Kasumi-1 (cell line): ENCODE measurements at places on chromosomes 12 and 14.

GRCh38 chr12:106096376-106096775 is 42.4 kb downstream of the NUAK1 start:
- DNase-seq, result no peak

DNA sequence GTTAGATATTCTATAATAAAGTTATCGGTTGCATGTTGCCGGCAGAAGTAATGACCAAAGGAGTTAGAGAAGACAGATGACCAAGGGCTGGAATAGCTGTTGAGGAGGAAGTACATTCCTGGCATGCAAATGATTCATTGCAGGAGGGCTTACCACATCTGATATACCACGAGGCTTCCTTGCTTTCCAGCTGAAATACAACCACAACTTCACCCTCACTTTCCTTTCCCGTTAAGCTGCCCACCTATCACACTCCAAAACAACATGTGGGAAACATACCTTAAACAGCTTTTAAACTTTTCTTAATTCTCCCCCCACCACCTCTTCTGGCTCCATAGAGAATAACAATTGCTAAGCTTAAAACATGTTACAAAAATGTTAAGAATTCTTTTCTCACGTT is 594.1 kb downstream of the NRXN3 start:
- DNase-seq, result no peak

- DNase-seq, result peak; percentile 7
Observed at GRCh38 chr14:74400031-74400685, 25.9 kb downstream of the SYNDIG1L start.

- no peak for DNase-seq
Observed at GRCh38 chr14:55297611-55298499, 26.6 kb downstream of the FBXO34 start.

DNA sequence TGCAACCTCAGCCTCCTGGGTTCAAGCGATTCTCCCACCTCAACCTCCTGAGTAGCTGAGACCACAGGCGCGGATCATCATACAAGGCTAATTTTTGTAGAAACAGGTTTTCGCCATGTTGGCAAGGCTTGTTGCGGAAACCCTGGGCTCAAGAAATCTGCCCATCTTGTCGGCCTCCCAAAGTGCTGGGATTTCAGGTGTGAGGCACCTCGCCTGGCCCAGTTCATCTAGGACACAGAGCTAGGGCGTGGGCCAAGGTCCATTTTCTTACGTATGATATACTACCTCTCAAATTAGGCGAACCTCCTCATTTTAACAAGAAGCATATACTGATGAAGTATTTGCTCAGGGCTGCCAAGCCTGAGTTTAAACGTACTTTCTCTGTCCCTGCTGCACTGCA is 2.1 kb downstream of the RPS29 start:
- DNase-seq, result no peak

- DNase-seq, result no peak
Observed at GRCh38 chr12:13176256-13176655, 20.3 kb upstream of the EMP1 start.

DNA sequence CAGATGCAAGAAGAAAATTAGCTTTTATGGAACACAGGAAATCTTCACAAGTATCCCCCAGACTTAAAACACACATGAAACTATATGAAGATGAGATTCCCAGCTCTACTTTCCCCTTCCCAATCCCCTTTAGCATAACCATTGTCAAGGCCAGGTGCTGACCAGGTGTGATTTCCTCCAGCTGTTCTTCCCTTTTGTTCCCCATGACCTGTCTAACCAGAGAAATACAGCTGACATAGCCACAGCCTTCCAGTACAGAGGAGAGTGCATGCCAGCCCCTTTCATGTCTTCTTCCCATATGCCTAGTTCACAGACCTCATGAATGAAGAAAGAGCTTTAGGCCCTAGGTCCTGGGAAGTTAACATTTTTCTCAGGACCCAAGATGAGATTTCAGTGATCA is 43.5 kb upstream of the FKBP4 start:
- no peak for DNase-seq

DNA sequence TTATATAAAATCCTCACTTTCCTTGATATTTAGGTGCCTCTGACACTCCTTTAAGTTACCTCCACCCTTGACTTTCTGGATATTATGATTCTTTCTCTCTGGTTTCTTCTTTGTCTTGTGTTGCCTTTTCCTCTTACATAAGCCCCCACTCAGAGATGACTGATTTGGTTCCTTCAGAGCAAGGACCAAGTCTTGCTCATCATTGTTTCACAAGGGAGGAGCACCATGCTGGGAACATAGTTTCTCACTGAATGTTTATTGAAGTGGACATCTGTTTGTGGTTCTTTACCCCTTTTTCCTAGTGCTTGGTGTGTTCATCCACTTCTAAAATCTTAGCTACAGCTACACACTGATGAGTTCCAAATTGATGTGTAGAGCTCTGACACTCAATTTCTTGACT is 161.3 kb upstream of the PTPRQ start:
- DNase-seq, result no peak

DNA sequence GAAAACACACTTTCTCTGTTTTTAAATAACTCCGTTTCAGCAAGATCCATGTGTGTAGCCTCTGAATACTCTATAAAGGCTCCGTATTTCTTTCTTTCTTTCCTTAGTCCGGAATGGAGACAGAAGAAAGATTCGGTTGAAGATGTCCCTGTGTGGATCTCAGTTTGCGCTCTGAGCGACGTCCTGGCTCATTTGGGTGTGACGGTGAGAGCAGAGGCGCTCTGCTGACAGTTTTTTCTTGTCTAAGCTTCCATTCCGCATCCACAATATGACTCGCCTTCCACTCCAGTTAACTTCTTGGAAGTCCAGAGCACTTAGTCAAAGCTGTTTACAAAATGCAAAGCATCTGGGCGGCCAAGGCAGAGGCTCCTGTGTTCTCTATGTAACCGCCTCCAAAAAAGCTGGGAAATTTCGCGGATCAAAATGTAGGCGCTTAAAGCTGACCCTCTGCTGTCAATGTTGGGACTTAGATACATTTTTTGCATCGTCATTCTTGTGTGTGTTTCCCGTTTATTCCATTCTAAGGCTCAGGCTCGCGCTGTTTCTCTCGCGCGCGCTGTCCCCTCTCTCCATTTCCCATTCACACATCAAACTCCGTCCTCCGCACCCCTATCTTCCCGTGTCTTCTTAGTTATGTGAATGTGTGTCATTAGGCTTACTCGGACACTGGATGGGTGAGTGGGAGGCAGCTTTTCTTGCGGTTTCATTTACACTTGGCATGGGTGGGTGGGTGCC is 880 bp upstream of the FLRT2 start:
- DNase-seq, result no peak

DNA sequence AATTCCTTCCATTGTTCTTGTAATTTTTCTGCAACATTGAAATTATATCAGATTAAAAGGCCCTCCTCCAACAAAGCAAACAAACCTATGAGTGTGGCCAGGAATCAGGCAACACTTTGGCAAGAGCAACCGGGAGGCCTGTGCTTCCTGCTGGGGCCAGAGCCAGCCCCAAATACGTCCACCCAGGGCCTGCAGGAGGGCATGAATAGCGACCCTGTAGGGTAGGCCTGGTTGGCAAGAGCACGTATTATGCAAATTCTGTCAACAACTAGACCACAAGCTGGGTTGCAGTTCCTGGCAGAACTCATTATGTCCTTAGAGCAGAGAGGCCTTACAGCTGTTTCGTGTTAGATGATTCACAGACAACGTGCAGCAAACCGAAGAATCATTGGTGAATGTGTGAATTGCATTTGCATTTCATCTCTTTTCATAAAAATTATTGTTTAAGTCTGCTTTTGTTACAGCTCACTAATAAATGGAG is 26.9 kb upstream of the LGALS3 start:
- DNase-seq, result peak; percentile 77

GRCh38 chr12:4356041-4356327 is 23.5 kb downstream of the FGF23 start:
- no peak for DNase-seq

DNA sequence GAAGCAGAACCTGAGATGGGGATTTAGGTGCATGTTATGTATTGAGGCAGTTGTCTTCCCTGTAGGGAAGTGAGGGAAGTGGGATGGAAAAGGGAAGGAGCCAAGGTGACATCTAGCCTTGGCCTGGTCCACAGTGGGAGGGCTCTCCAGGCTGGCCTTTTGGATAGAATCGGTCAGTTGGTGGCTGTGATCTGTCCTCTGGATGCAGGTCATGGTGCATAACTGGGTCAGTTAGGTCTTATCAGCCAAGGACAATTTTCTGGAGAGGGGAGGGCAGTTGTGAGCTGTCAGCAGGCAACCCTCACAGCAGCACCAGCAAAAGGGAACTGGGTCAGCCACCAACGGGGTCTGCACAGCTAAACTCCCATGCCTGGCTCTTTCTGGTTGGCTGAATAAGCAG is 9.6 kb downstream of the SERPINA12 start:
- DNase-seq, result no peak

DNA sequence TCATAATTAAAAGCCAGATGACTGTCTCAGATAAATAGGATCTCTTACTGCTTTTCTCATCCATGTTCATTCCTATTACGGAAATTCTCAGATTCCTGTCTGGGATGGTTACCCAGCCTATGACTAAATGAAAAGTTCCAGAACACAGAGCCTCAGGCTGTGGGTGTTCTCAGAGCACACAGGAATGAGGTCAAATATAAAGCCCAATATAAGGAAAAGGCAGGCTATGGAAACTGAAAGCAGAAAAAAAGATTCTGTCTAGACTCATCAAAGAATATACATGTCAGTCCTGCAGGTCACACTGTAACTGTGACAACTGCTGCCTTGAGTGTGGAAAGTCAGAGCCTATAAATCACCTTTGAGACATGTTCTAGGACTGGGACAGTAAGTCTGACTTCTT is 64.3 kb downstream of the DCAF5 start:
- DNase-seq, result no peak

DNA sequence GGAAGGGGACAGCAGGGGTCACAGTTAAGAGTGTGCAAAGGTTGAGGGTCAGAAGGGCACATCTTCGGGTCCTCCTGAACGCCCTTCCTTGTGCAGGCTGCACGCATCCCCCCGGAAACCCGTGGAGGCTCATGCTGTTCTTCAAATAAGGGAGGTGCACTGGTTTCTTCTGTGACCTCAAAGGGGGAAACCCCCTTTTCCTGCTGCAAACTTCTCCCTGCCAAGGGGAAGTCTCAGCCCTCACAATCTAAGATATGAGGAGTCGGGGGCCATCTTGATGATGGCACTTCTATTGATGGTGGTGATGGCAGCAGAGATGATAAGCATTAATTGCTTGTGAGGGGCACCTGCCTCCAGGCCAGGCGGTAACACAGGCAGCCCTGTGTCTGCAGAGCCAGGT is 40.0 kb downstream of the ISCA2 start:
- DNase-seq, result no peak

- no peak for DNase-seq
Observed at GRCh38 chr12:111068290-111068689, 147.9 kb upstream of the MYL2 start.

- DNase-seq, result no peak
Observed at GRCh38 chr12:67501362-67501761, 147.2 kb upstream of the DYRK2 start.

DNA sequence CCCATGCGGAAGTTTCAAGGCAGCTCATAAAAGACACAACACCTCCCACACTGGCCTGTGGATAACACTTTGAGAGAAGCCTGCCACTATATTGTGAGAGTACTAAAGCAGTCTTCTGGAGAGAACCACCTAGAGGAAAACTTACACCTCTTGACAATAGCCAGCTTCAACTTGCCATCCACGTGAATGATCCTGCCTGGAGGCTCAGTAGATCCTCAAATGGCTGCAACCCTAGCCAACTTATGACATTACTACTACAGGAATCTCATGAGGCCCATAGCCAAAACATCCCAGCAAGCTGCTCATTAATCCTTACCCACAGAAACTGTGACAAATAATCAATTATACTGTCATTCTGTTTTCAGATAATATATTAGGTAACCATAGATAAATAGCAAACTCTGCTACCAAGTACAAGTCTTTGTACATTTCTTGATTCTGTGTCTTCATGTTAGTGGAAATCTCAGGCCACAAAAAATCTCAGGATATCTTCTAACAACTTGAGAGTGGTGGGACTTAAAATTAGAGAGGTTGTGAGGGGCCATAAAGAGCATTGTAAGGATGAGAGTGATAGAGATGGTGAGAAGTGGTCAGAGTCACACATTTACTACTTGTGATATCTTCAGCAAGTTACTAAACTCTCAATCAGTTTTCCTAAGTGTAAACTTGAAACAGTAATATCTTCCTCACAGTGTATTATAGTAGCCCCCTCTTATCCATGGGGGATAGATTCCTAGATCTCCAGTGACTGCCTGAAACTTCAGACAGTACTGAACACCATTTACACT is 368.0 kb downstream of the C12orf50 start:
- no peak for DNase-seq

DNA sequence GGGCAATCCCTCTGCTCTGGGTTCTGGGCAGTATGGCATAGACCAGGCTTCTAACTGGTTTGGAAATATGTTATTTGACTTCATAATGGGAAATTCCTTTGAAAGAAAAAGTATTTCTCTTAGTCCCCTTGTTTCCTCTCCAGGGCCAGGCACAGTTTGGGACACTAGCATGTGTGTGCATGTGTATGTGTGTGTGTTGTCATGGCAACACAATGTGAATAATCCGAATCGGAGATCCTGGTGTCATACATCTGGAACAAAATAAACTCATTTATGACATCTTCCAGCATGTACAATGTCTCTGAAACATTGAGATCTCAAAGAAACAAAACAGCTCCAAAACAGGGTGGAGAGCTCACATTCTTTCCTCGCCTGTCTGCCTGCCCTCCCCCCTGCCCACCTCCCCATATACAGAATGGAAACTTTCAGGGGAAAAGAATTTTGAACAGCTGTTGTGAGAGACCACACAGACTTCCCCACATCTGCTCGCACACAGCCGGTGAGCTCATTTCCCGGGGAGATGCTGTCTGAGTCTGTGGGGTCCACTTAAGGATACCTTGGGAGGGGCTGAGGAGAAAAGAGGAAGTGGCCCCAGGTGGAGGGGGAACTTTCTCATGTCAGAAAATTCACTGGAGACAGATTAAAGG is 55.5 kb upstream of the PARP11 start:
- peak; percentile 52 for DNase-seq

DNA sequence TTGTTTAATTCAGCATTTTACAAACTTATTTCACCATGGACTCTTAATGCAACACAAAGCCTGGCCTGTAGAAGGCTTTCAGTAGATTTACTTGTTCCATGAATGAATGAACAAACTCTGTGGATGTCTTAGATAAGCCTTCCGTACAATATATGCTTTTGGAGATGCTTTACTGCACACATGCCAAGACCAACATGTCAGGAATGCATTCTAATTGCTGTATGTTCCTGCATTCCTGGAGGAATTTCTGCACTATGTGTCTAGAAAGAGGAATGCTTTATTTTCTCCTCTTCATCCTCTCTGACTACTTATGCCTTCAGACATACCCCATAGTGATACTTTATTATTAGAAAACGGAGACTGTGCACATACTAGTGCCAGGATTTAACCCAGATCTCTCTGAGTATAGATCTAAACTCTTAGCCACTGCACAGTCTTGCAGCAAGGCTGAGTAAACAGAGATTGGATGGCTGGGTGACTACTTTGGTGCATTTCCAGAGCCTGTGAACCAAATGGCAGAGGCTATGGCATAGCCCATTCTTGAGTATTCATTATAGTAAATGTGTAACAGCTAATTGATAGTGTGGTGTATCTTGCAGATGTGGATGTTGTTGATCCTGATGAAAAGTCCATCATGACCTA is 108.2 kb downstream of the SYNE2 start:
- no peak for DNase-seq

GRCh38 chr12:20696181-20696905 is 1.2 kb downstream of the SLCO1C1 start:
- no peak for DNase-seq

GRCh38 chr14:89504602-89505313 is 87.7 kb upstream of the FOXN3 start:
- DNase-seq, result peak; percentile 60

GRCh38 chr14:21078287-21078686 is 8.2 kb downstream of the ARHGEF40 start:
- DNase-seq, result no peak
